Head of caudate nucleus (tissue), 42 donors: ENCODE measurements at places on chromosomes 3 and 15.
A peak's percentile ranks its signal among the peaks of the same experiment; 100 is the strongest.

DNA sequence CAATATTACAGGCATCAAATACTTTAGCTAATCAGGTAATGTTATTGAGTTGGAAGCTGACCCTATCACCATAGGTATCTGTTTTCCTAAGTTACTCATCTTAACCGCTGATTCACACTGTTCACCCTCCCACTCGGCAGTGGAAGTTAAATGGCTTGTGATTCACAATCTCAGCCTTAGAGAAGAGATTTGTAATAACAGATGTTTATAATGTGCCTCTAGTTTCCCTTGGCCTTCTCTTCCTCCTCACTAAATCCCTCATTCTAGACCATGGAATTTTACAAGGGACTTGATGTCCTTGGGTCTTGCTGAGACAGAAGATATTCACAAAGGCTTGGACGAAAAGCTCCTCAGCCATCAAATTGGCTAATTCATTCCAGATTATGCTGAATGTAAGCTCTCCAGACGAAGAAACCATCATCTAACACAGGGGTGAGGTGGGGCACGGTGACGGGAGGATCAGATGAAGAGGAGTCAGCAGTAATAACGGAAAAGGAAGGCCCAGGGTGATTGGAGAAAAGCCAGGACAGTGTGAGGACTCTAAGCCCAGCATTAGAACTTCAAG lies 931.7 kb downstream of the MCTP2 start:
- DNase-seq = peak; percentile 8

DNA sequence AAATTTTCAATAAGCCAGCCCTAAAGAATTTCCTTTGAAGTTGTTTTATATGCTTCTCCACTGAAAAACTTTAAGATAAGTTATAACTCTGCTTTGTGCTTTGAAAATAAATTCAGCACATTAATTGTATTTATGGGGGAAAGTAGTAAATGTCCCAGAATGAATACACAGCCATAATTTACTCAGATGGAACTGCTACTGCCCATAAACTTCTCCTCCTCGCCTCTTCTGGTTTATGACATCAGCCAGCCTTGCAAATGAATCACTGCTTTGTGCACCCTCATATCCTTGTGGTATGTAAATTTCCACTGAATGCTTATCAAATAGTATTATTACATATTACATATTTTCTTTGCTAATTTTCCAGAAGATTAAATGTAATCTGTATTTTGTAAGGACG lies 302.0 kb downstream of the DIPK2A start:
- no peak for DNase-seq

DNA sequence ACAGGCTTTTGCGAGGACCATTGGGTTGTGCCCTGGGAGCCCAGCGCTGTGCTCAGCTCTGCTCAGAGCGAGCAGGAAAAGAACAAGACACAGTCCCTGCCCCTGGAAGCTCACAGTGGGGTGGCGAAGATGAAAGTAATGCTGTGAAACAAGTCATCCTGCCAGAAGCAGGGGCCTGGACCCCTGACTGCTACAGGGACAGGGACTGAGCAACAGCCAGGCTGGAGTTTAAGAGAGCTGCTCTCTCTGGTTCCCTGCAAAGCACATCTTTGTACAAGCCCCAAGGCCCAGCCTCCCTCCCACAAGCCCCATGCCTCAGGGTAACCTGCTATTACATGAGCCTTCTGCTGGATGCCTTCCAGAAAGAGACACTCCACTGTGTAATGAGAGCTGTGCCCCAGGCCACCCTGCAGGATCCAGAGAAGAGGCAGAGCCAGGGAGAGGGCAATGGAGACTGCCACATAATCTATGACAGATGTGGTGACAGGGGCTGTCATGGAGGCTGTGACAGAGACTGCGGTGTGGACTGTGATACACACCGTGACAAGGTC lies 7.1 kb upstream of the HCN4 start:
- no peak for DNase-seq

DNA sequence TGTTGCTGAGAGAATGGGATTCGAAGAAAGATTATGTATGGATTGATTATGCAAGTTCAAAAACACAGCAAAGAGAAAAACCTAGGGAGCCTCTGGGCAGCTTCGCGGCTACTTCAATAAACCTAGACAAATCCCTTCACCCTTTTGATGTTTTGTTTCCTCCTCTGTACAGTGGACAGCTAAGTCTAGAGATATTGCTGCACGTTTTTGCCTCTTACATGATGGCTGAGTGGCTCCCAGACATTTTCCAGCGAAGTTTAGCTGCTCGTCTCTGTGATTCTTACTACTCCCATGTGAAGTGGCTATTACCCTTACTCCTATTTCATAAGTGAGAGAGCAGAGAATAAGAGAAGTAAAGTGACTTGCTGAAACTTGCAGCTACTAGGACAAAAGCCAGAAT lies 695.0 kb upstream of the GRM7 start:
- no peak for DNase-seq

DNA sequence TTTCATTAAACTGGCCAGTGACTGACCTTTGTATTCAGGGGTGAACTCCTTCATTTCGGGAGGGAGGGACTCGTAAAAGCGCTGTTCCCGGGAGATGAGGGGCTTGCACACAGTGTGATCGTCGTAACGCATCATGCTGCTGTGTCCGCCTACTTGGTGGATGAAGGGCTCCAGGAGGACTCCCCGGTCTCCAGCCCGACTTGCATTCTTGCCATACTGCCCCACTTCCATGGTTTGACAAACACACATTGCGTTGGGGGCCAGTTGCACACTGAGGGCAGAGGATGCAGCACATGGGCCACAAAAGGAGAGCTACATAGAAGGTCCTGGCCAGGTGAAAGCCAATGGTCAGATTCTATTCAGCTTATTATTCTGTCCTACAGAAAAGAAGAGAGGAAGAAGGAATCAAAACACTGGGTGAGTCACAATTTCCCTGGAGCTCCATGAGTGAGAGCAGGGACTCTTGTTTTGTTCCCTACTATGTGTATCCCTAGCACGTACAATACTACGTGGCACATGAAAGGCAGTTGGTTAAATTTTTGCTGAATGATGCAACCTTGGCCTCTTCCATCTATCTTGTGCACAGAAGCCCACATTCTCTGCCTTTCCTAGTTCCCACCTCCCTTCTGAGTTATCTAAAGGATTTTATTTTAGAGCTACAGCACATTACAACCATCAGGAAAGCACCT lies 24.2 kb upstream of the GMPPB start:
- no peak for DNase-seq
